ENCODE measurements at places on chromosomes 5 and 9. TPM values are rescaled to one million over a fixed set of nuclear protein-coding genes. Genes with fewer than 3 reads are reported as not detected.

DNA sequence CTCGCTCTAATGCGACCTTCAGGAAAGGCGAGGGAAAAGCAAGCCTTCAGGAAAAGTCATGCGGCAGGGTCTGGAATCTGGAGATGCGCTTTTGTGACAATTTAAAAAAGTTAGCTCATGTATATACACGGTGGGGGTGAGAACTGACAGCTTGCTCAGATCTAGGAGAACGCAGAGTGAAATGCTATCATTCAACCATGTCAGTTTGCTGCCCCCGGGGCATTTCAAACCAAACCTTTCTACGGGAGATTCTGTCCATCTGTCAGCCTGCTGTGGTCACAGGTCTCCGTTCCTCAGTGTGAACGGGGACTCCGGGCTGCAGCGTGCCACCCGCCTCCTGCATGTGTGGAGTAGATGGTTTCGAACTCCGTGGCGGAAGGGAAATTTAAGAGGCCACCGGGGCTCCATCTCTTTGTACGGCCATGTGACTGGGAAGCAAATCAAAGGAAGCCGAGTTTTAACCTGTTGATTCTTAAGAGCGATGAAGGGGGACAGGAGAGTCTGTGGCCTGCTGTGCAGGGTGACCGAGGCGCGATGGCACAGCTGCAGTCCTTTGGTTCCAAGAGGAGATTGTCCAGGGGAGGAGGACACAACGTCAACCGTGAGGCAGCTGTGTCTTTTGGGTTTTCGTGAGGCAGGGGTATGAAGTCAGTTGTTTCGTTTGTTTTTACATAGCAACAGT is 45.9 kb downstream of the OTULIN start:
- peak overlapping the region; percentile 30 for H3K27ac ChIP-seq
- H3K4me1 ChIP-seq: peaks cover 39% of the 10 kb centered on the region
- DNase-seq: no peak
- H3K4me3 ChIP-seq: no peak overlapping the region
- H3K27me3 ChIP-seq: no peaks in the 10 kb centered on the region

DNA sequence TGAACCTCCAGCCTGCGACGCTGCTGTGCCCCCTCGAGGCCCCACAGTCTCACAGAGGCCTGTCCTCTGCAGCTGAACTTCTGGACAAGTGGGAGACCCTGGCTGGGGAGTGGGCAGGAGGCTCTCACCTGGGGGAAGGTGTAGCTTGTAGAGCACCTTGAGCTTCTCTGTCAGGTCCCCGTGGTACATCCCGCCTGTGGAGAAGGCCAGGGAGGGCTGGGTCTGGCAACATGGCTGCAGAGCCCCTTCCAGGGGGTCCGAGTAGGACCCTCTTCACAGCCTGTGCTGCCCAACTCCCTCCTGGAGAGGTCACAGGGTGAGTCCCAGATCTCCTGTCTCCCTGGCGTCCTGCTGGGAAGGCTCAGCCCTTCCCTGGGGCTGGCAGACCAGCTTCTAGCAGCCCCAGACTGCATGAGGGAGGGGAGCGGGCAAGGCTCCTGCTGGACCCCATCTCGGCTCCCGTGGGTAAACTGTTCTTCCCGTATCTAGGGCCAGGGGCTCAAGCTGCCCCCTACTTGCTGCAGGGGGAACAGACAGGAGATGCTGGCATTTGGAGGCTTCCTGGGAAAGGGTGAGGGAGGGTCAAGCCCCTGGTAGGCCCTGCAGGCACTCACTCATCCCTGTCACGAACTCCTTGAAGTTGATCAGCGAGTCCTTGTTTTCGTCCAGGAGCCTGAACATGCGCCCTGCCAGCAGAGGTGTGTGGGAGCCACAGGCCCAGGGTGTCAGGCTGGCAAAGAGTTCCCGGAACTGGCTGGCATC is 11.2 kb upstream of the MRNIP start:
- peaks cover 73% of the 10 kb centered on the region for H3K36me3 ChIP-seq
- H3K4me1 ChIP-seq: no peaks in the 10 kb centered on the region
- H3K4me3 ChIP-seq: no peak overlapping the region
- no peak for DNase-seq
- H3K27me3 ChIP-seq: no peaks in the 10 kb centered on the region
- H3K27ac ChIP-seq: no peak overlapping the region

DNA sequence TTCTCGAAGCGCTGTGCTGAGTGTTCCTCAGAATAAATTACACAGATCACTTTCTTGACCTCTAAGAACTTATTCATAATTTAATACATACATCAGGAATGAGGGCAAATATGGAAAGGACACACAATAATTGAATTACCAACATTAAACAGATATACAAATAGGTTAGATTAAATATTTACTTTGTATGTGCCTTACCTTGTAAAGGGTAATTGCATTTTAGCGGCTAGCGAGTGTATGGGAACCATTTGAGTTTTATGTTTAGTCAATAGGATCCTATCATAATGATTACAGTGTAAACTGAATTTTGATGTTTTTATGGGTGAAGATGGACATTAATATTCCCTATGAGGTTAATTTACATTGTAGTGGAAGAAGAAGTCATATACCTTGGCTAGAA is 1187.1 kb upstream of the WWC1 start:
- H3K27me3 ChIP-seq: no peaks in the 10 kb centered on the region
- no peak for DNase-seq

- DNase-seq: no peak
- H3K27me3 ChIP-seq: no peaks in the 10 kb centered on the region
- peaks cover 7% of the 10 kb centered on the region for H3K4me1 ChIP-seq
- no peaks in the 10 kb centered on the region for H3K36me3 ChIP-seq
- H3K27ac ChIP-seq: no peak overlapping the region
- H3K4me3 ChIP-seq: no peak overlapping the region
These were observed 38.9 kb downstream of the HAVCR1 start for GRCh38 chr5:157020002-157020401.

GRCh38 chr5:22835686-22836085 is 17.5 kb downstream of the CDH12 start:
- no peaks in the 10 kb centered on the region for H3K4me1 ChIP-seq
- no peaks in the 10 kb centered on the region for H3K36me3 ChIP-seq
- H3K4me3 ChIP-seq: no peak overlapping the region
- DNase-seq: no peak
- H3K27ac ChIP-seq: no peak overlapping the region

FOCAD gene
- total RNA-seq: 12.8 TPM

Measured in naive thymus-derived CD4-positive, alpha-beta T cell (primary cell).